T-helper 2 cell treated with Interferon-gamma antibody and Interleukin-4, amounts not matched to agents 5 μg/mL and 100 μg/mL, for 36 hours (primary cell): ENCODE measurements at places on chromosomes 16 and 17.

- H3K4me1 ChIP-seq, result peaks cover 58% of the 10 kb centered on the region
- H3K4me3 ChIP-seq, result peak overlapping the region; percentile 89
- peak overlapping the region; percentile 80 for H3K27ac ChIP-seq
- H3K36me3 ChIP-seq, result peaks cover 45% of the 10 kb centered on the region
Measured at GRCh38 chr17:410543-411401, 58.2 kb upstream of the RPH3AL start.

DNA sequence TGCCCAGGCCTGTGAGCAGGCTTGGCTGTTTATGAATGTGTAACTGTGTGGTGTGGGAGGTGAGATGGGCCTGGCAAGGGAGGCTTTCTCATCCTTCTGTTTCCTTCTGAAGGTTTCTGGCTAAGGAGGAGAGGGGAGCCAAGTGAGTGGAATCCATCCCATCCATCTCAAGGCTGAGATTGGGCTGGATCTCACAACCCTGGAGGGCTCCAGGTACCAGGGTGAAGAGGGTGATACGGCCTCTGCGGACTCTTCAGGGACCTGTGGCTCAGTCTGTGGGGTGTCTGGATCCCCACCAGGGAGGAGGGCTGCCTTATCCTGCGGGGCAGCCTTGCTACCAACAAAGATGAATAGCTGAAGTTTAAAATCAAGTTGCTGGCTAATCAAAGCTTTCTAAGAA is 7.0 kb downstream of the ZNF629 start:
- no peak for DNase-seq
- no peak overlapping the region for H3K4me3 ChIP-seq
- no peaks in the 10 kb centered on the region for H3K36me3 ChIP-seq
- no peak overlapping the region for H3K27ac ChIP-seq
- H3K4me1 ChIP-seq, result peaks cover 6% of the 10 kb centered on the region
- peaks cover 5% of the 10 kb centered on the region for H3K27me3 ChIP-seq

DNA sequence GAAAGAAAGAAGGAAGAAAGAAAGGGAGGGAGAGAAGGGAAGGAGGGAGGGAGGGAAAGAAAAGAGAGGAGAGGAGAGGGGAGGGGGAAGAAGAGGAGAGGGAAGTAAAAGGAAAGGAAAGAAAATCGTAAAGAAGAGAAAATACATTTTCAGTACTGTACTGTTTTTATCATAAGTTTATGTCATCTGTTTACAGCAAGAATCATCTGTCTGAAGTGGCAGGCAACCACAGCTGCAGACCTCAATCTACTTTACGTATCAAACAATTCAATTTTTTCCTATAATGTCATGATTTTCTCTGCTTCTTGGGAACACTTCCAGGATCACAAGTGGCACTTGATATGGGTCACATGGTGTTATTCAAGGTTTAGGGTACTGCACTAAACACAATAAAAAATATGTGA is 58.3 kb downstream of the USP32 start:
- no peak overlapping the region for H3K4me3 ChIP-seq
- DNase-seq, result no peak
- H3K27me3 ChIP-seq, result no peaks in the 10 kb centered on the region
- peaks cover 1% of the 10 kb centered on the region for H3K4me1 ChIP-seq

DNA sequence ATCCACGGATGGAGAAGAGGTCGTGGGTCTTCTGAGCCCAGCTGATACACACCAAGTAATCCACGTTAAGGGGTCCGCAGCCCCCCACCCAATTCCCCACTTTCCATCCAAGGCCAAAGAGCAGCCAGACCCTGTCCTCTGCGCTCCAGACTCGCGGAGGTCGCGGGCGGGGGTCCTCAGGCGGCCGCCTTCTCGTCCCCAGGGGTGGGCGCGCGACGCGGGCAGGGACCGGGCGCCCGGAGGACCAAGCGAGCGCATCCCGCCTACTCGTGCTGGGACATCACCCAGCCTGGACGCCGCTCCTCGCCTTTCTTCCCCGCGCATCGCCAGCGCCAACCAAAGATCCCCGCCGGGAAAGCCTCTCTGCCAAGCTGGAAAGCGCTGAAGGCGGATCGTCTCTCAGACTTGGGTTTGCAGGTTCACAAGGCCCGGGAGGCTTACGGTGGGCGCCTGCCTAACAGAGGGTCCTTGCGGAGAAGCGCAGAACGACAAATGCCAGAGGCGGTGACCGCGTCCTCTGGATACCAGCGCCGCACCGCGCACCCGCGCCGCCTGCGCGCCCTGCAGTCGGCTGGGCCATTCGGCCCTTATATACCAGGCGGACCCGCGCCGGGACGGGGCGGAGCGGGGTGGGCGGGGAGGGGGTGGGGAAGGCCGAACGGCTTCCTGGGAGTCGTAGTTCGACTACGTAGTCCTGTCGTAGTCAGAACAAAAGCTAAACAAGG is 471.6 kb downstream of the SOX9 start:
- peaks cover 66% of the 10 kb centered on the region for H3K27me3 ChIP-seq
- H3K4me3 ChIP-seq, result peak overlapping the region; percentile 91
- H3K4me1 ChIP-seq, result peaks cover 27% of the 10 kb centered on the region
- peak; percentile 54 for DNase-seq
- no peaks in the 10 kb centered on the region for H3K36me3 ChIP-seq
- peak overlapping the region; percentile 37 for H3K27ac ChIP-seq

- H3K4me1 ChIP-seq, result peaks cover 57% of the 10 kb centered on the region
- H3K4me3 ChIP-seq, result no peak overlapping the region
- H3K27ac ChIP-seq, result no peak overlapping the region
Measured at GRCh38 chr17:66430846-66431795, 128.7 kb downstream of the PRKCA start.

GRCh38 chr17:16475179-16475704 is 16.8 kb downstream of the LRRC75A start:
- H3K4me3 ChIP-seq, result no peak overlapping the region
- no peak for DNase-seq
- H3K27me3 ChIP-seq, result no peaks in the 10 kb centered on the region

GRCh38 chr16:49026566-49027181 is 255.0 kb downstream of the CBLN1 start:
- no peak for DNase-seq
- H3K36me3 ChIP-seq, result no peaks in the 10 kb centered on the region
- H3K27ac ChIP-seq, result no peak overlapping the region
- H3K4me1 ChIP-seq, result no peaks in the 10 kb centered on the region
- no peak overlapping the region for H3K4me3 ChIP-seq

DNA sequence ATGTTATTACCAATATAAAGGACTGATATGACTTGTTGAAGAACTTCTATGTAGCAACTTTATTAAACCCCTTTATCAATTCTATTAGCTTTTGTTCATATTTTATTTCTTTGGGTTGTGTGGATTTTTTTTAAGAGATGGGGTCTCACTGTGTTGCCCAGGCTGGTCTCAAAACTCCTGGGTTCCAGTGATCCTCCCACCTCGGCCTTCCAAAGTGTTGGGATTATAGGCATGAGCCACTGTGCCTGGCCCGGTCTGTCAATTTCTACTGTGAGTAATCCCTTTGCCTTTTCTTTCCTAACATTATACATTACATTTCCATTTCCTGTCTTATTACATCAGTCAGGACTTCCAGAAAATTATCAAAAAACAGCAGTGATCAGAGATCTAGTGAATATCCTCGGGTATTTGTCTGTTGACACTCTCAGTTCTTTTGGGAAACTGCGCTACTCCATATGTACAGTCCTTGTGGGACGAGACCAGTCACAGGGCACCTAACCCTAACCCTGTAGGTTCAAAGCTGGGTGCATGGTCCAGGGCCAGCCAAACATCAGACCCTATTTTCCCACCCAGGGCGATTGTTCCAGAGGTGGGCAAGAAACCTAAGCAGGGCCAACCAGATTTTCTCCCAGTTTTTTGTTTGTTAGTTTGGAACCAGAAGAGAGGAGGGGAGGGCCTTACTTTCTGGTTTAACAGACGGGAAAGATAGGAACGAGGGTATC is 1.7 kb upstream of the SLC47A1 start:
- no peaks in the 10 kb centered on the region for H3K36me3 ChIP-seq
- peaks cover 9% of the 10 kb centered on the region for H3K4me1 ChIP-seq
- DNase-seq, result no peak
- no peak overlapping the region for H3K27ac ChIP-seq

DNA sequence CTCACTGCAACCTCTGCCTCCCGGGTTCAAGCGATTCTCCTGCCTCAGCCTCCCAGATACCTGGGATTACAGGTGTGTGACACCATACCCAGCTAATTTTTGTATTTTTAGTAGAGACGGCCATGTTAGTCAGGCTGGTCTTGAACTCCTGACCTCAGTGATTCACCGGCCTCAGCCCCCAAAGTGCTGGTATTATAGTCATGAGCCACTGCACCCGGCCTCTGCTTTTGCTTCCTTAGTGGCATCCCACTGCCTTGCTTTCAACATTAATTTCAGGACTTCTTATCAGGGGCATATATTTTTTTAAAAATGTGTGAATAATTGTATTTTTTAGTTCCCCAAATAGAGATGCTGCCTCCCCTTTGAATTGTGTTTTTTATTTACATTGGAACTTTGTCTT is 98.8 kb downstream of the SYCE1L start:
- peaks cover 7% of the 10 kb centered on the region for H3K27me3 ChIP-seq
- H3K4me3 ChIP-seq, result no peak overlapping the region
- no peak overlapping the region for H3K27ac ChIP-seq
- no peaks in the 10 kb centered on the region for H3K4me1 ChIP-seq

- H3K36me3 ChIP-seq, result peaks cover 7% of the 10 kb centered on the region
- no peak overlapping the region for H3K27ac ChIP-seq
- H3K27me3 ChIP-seq, result no peaks in the 10 kb centered on the region
- no peak overlapping the region for H3K4me3 ChIP-seq
- DNase-seq, result no peak
- H3K4me1 ChIP-seq, result no peaks in the 10 kb centered on the region
Measured at GRCh38 chr16:81610144-81610842, 165.7 kb downstream of the CMIP start.

GRCh38 chr17:73271072-73271471 is 9.4 kb upstream of the CPSF4L start:
- no peaks in the 10 kb centered on the region for H3K27me3 ChIP-seq
- no peaks in the 10 kb centered on the region for H3K36me3 ChIP-seq
- no peak overlapping the region for H3K4me3 ChIP-seq

DNA sequence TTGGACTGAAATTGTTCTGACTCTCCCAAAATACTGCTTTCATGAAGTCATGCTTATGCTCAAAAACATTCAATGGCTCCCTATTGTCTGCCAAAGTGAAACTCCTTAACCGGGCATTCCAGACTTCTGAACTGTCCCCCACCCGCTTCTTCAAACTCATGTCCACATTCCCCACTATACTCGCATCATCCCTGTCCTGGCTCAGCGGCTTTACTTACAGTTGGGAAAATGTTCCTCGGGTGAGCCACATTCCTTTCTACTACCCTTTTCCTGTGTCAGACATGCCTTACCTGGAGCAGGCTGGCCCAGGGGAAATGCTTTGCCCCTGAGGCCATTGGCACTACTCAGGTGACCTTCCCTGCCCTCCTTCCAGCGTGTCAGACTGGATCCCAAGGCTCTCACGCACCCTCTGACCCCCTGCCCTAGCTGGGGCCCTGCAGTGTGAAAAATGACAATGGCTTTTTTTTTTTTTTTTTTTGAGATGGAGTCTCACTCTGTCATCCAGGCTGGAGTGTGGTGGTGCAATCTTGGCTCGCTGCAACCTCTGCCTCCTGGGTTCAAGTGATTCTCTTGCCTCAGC is 5.3 kb downstream of the CYGB start:
- H3K27me3 ChIP-seq, result peaks cover 22% of the 10 kb centered on the region
- H3K27ac ChIP-seq, result no peak overlapping the region
- H3K36me3 ChIP-seq, result no peaks in the 10 kb centered on the region
- no peak overlapping the region for H3K4me3 ChIP-seq

GRCh38 chr16:19173649-19174383 is 5.8 kb downstream of the SYT17 start:
- no peaks in the 10 kb centered on the region for H3K36me3 ChIP-seq
- no peak for DNase-seq
- H3K4me3 ChIP-seq, result no peak overlapping the region
- no peak overlapping the region for H3K27ac ChIP-seq

DNA sequence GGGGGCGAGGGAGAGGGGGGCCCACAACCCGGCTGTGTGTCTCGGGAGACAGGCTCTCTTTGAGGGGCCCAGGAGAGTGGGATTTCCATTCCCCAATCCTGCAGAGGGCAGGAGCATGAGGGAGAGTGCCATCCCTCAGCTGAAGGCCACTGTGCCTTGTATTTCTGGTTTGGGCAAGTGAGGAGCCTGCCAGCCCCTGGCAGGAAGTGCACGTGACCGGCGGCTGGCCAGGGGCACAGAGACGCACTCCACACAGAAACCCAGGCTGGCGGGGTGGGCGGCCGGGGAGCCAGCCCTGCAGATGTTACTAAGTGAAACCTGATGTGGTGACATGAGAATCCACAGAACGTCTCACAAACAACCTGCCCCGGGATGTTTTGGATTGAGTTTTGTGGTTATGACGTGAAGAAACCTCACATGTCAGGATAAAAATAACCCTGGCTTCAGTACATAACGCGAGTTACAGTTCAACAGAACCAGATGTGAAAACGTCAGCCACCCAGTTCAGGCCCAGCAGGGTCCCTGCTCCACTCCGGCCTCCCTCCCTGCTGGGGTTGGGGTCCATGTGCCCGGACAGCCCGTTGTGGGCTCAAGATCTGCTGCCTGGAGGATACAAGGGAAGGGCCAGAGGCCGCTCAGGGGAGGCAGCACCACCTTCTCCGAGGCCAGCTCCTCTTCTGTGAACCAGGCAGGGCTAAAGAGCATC is 51.7 kb upstream of the MTSS2 start:
- H3K4me3 ChIP-seq, result peak overlapping the region; percentile 85
- peaks cover 37% of the 10 kb centered on the region for H3K4me1 ChIP-seq
- peak overlapping the region; percentile 99 for H3K27ac ChIP-seq
- H3K27me3 ChIP-seq, result no peaks in the 10 kb centered on the region
- peak; percentile 90 for DNase-seq
- H3K36me3 ChIP-seq, result peaks cover 12% of the 10 kb centered on the region

DNA sequence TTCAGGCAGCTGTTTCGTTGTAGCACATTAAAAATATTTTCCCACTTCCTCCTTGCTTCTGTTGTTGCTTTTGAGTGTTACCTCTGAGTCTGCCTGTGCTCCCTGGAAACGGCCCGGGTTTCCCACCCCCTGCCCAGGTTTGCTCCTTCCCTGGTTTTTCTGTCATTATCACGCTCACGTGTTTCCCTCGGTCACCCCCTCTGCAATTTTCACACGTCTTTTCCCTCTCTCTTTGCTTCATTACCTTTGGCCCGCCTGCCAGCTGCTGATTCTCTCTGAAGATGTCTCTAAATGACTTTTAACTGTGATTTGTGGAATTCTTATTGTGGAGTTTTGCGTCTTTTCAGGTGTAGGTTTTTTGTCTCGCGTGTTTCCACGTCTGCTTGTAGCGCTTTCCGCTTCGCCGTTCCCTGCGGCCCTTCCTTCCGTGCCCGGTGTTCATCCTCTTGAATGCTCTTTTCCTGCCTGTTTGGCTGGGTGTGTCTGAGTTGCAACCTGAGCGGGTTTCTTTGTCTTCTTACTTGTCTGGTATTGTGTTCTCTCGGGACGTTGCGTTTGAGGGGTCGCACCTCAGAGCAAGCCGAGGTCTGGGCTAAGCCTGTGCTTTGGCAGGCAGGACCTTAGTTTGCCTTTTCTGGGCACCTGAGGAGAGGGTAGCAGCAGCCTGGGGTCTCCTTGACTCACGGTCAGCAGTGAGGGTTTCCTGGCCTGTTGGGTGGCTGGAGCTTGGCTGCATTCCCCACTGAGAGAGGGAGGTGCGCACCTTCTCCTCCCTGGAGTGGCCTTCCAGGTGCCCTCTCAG is 96.3 kb upstream of the ZNF750 start:
- peak overlapping the region; percentile 28 for H3K27ac ChIP-seq
- H3K4me3 ChIP-seq, result no peak overlapping the region
- H3K27me3 ChIP-seq, result no peaks in the 10 kb centered on the region
